ENCODE measurements at places on chromosomes 4 and X. TPM values are rescaled to one million over a fixed set of nuclear protein-coding genes. Genes with fewer than 3 reads are reported as not detected.

The SPIN2A gene
- 0.21 TPM for total RNA-seq

The DMD gene
- total RNA-seq = 4.0 TPM

- DNase-seq = no peak
These were observed 9.6 kb upstream of the PRDM8 start for GRCh38 chr4:80187677-80188076.

DNA sequence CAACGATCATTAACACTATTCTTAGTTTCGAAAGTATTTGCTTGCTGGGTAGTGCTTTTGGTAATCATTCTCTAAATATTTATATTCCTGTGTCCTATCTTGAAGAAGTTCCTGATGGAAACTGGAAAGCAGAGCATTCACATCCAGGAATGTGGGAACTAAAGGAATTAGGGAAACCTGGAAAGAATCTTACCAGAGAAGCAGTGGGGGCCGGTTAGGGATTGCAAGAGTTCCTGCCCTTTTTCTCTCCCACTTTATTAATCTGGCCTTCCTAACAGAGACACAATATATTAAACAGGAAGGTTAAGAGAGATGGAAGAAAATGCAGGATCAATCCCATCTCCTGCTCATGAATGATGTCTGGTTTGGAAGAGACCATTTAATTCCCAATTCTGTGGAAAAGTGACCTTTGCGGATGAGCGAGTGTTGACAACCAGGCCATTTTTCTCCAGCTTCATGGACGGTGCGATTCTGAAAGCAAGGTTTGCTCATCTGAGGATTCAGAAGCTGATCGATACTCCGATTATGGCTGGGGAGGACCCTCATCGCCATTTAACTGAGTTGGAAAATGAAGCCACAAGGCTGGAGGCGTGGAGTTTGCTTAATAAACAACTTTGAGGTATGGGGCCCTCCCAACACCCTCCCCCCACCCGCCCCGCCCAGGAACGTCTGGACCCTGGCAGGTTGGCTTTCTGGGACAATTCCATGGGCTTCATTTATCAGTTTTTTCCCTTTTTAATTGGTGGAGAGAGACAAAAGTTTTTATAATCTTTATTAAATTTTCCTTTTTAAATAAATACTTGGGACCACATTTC is 52.3 kb downstream of the C4orf51 start:
- no peak for DNase-seq

DNA sequence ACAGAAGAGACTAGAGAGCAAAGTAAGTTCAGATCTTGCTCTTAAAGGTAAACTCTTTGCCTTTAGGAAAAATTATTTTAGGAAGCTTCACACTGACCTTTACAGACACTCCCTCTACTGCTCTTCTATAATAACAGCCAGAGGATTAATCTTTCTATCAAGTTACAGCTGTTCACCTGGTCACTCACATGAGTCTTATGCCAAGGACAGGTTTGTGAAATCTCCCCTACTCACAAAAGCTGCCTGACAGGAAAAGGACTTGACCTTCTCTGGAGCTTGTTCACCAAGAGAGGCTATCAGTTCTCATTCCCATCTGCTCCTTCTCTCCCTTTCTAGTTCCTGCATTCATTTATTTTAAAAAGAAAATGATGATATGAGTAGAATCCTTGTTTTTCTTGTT is 117.3 kb downstream of the C4orf51 start:
- DNase-seq = no peak

GRCh38 chr4:3323071-3323481 is 30.3 kb downstream of the RGS12 start:
- no peak for DNase-seq

Measured in pulmonary artery endothelial cell (primary cell).